Naive thymus-derived CD8-positive, alpha-beta T cell (primary cell): ENCODE measurements at places on chromosomes 3 and 15. TPM values are rescaled to one million over a fixed set of nuclear protein-coding genes. Genes with fewer than 3 reads are reported as not detected.

DNA sequence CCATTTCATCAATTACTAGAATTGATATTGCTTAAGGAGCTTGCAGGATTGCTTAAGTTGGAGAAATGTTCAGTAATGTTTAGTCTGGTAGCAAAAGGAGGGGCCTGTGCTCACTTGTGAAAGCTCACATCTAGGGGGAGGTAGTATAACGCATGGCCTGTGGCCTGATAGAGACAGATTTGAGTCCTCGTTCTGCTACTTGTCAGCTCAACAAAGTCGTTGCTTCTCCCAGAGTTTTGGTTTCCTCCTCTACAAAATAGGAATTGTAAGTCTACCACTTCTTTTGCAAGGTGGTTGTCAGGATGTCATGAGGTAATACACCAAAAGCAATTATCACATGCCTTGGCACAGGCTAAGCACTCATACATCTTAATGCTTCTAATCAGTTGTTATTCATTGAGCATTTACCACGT, 1.3 kb downstream of the ST3GAL6 start:
- H3K27ac ChIP-seq, result no peak overlapping the region
- no peak for DNase-seq
- H3K36me3 ChIP-seq, result no peaks in the 10 kb centered on the region

THAP10 gene
- not detected for polyA plus RNA-seq

RARRES1 gene
- polyA plus RNA-seq, result not detected

CCDC9B gene
- polyA plus RNA-seq, result 0.62 TPM

DNA sequence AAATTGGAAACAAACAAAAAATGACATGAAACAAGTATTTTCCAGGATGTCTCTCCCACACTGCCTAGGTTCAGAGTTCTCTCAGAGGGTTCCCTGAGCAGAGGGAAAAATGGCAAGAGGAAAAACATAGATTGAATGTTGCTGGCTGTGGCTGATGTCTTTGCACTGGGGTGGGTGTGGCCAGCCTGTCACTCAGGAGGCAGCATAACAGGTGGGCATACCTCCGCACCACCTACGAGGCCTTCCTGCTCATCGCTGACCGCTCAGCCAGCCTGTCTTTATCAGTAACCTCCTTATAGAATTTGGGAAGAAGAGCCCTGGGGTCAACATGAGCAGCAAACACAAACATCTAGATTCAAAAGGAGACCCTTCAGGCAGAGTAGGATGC, 216.6 kb upstream of the UMPS start:
- H3K27me3 ChIP-seq, result peaks cover 26% of the 10 kb centered on the region
- DNase-seq, result no peak
- H3K4me3 ChIP-seq, result no peak overlapping the region
- H3K27ac ChIP-seq, result no peak overlapping the region
- H3K4me1 ChIP-seq, result no peaks in the 10 kb centered on the region

- peaks cover 3% of the 10 kb centered on the region for H3K27me3 ChIP-seq
- no peaks in the 10 kb centered on the region for H3K4me1 ChIP-seq
- DNase-seq, result no peak
- H3K36me3 ChIP-seq, result no peaks in the 10 kb centered on the region
- H3K4me3 ChIP-seq, result no peak overlapping the region
- no peak overlapping the region for H3K27ac ChIP-seq
These were observed 15.8 kb downstream of the ARHGEF26 start for GRCh38 chr3:154137036-154137435.

DNA sequence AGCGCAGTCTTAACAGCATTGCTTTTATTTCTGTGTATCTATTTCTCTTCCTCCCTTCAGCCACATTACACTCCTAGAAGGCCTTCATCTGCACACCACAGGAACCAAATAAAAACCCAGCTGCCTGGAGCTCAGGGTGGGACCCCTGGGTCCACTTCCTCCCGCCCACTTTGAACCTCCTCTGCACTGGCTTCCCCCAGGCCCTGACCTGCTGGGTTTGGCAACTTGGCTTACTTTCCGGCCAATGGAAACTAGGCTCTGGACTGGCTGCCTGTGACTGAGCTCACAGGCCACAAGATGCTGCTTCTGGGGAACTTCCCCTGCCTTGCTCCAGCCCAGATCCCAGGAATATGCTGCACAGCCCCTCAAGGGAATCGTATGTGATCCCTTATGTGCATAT, 89.8 kb downstream of the SEMA5B start:
- no peak overlapping the region for H3K4me3 ChIP-seq
- DNase-seq, result no peak
- H3K4me1 ChIP-seq, result peaks cover 7% of the 10 kb centered on the region
- H3K36me3 ChIP-seq, result no peaks in the 10 kb centered on the region
